KG1 (cell line): ENCODE measurements at places on chromosomes 7 and 10.

- no peak for DNase-seq
These were observed 32.8 kb downstream of the SLC35G1 start for GRCh38 chr10:93926613-93927012.

GRCh38 chr7:152489044-152489443 lies 53.2 kb upstream of the KMT2C start:
- no peak for DNase-seq

GRCh38 chr7:78516450-78516849 lies 717.9 kb downstream of the PHTF2 start:
- DNase-seq = no peak

DNA sequence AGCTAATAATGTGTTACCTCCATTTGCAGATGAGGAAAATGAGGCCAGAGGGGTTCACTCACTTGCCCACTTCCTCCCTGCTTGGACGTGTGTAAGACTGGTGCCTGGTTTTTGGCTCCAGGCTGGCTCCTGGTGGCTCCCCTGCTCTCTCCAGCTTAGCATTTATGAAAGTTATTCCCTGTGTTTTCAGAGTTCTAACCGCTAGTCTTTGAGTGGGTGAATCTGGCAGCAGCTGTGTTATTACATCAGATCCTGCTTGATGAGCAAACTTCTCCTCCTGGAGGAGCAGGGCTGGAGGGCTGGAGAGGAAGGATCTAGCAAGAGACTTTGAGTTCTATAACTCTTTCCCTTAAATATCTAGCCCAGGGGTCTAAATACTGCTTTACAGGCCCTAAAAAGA lies 80.9 kb upstream of the AGBL3 start:
- no peak for DNase-seq

- DNase-seq = no peak
These were observed 155.4 kb upstream of the SVIL start for GRCh38 chr10:29790207-29790606.

DNA sequence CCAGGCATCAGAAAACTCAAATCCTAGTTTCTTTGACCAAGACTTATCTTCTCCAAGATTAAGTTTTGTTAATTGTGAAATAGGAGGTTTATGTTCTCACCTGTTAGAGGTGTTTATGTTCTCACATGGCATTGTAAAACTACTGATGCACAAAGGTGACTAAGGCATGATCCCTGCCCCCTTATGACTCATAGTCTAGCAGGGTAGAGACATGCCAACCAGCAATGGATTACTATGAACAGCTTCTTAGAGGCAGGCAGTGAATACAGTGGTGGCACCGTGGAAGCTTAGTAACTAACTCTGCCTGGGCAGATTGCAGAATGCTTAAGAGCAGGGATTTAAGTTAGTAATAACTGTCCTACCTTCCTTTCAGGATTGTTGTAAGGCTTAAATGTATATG lies 400.9 kb downstream of the SORCS3 start:
- DNase-seq = no peak

GRCh38 chr7:83267141-83267631 lies 104.5 kb upstream of the PCLO start:
- DNase-seq = no peak

DNA sequence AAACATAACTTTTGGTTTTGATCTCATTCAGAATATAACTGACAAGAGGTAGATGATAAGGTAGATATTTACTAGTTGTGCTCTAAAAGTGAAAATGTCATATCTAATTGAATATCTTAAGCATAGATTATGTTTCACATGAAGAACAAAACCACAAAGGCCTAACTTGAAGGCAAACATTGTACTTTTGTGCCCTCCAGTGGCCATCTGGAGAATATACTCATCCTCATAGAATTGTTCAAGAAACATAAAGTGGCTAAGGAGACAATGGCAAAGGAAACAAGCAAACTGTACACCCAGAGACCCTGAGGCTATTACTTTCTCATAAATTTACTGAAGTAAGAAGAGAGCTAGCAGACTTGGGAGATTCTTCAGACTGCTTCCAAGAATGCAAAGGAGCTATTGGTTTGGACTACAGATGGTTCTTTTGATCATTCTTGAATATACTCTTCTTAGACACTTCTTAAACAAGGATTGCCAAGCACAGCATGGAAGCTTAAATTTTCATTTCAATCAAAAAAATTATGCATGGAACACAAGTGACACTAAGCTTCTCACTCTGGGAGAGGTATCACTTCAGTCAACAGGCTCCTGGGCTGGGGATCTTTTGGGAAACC lies 98.2 kb upstream of the DKK1 start:
- peak; percentile 50 for DNase-seq

DNA sequence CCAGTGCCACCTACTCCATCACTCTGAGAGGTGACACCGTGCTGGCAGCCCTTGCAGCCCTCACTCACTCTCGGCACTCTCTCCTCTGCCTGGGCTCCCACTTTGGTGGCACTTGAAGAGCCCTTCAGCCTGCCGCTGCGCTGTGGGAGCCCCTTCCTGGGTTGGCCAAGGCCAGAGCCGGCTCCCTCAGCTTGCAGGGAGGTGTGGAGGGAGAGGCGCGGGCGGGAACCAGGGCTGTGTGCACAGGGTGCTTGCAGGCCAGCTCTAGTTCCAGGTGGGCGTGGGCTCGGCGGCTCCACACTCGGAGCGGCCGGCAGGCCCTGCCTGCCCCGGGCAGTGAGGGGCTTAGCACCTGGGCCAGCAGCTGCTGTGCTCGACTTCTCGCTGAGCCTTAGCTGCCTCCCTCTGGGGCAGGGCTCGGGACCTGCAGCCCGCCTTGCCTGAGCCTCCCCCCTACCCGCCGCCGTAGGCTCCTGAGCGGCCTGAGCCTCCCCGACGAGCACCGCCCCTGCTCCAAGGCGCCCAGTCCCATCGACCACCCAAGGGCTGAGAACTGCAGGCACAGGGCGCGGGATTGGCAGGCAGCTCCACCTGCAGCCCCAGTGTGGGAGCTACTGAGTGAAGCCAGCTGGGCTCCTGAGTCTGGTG lies 48.7 kb upstream of the SLC35G1 start:
- DNase-seq = no peak

GRCh38 chr10:122570920-122571319 lies 10.4 kb downstream of the DMBT1 start:
- DNase-seq = no peak

DNA sequence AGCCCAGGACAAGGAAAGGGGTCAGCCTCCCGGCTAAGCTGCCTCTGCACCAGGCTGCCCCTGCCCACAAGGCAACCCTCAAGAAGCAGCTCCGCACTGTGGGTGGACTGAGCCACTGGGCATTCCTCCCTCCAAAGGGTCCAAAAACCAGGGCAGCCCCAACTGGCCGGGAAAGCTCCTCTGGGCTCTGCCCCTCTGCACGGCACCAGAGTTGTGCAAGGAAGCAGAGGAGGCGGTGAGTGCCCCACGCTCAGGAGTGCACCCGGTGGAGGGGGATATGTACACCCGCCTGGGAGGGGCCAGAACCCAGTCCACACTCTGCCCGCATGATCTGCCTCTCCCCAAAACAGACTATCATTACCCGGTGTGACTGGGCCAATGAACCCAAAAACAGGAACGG lies 43.8 kb downstream of the PTPRN2 start:
- DNase-seq = no peak

- DNase-seq = no peak
These were observed 72.5 kb downstream of the GOLGA7B start for GRCh38 chr10:97922022-97922758.

DNA sequence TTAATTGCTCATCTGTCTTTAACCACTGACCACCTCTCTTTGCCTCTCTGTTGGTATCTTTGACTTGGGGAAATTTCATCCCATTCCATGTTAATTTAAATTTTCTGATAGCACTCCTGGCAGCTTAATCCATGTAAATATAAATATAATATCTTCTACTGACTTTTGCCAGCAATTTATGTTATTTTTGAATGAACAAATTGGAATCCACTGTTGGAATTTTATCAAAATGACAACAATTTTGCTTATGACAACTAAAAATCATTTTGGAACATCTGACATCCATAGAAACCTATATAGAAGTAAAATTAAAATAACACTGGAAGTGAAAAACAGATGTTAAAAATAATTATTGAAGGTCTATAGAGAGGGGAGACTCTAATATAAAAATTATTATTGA lies 176.5 kb upstream of the AKR1E2 start:
- DNase-seq = no peak

- no peak for DNase-seq
These were observed 67.0 kb upstream of the CFAP46 start for GRCh38 chr10:133009218-133009950.

DNA sequence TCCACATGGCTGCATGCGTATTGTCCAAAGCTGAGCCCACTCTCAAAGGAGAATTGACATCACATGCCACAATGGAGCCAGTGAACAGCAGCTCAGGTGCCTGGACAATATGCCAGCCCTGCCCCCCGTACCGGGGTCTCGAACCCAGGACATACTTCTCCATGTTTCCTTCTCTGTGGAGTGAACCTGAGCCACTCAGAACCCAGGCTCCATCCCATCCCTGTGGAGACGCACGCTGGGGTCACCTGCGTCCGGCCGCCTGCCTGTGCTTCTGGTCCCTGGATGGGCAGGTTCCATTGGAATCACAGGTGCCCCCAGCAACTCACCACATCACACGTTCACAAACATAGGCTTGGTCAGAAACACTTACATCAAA lies 229.8 kb downstream of the DNAJB6 start:
- no peak for DNase-seq

GRCh38 chr7:94907026-94907810 lies at the start of gene PPP1R9A:
TSS of gene PPP1R9A (plus strand) at chr7:94907594. CDS start at chr7:94910114, 2,520 bp downstream.
- no peak for DNase-seq

GRCh38 chr10:129792141-129792540 lies 171.9 kb downstream of the EBF3 start:
- DNase-seq = no peak

DNA sequence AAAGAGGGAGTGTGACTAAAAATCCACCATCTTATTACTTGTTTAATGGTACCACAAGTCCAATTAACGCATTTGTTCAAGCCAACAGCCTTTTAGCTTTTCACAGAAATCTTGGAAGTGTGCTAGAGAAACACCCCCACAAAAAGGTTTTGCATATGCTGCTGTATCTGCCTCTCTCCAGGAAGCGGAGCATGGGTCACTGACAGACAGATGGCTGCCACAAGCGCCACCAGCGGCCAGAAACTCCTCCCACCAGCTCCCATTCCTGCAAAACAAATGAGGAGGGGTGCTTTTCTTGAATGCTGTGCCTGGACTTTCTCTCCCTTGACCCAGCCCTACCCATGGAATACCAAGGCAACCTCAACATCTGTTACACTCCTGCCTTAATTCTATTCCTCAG lies 176.3 kb upstream of the LRGUK start:
- no peak for DNase-seq

GRCh38 chr10:10831085-10831484 lies 186.6 kb upstream of the CELF2 start:
- no peak for DNase-seq

- no peak for DNase-seq
These were observed 71.7 kb downstream of the MAP3K8 start for GRCh38 chr10:30505543-30506298.

DNA sequence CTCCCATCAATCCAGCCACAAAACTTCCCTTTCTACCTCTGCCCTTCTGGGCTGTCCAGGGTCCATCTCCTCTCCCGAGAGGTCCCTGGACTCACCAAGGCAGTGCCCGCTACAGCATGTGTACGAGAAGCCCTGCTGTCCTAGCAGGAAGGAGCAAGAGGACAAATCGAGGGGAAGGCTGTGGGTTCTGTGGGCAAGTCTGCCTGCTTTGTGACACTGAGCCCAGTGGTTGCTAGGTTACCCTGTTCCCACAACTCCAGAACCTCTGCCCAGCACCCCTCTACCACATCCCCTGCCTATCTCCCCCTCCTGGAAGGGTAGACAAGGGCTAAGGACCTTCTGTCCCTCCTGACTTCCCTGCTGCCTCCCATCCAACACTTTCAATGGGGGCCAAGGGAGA lies at the start of gene TBATA:
Gene TBATA, minus strand, starts transcription at position 188 of the 400 bp plus-strand sequence. CDS start 1,998 bp downstream, outside the sequence.
- no peak for DNase-seq

GRCh38 chr10:110317866-110318850 lies 13.4 kb upstream of the SMNDC1 start:
- no peak for DNase-seq

- DNase-seq = no peak
These were observed 366.9 kb downstream of the PHTF2 start for GRCh38 chr7:78165454-78165853.

GRCh38 chr7:82443036-82443546 lies 486 bp downstream of the CACNA2D1 start:
- DNase-seq = no peak

GRCh38 chr7:141497391-141497790 lies 53.8 kb upstream of the AGK start:
- DNase-seq = no peak

GRCh38 chr7:25877802-25878789 lies 273.9 kb upstream of the NFE2L3 start:
- DNase-seq = no peak

DNA sequence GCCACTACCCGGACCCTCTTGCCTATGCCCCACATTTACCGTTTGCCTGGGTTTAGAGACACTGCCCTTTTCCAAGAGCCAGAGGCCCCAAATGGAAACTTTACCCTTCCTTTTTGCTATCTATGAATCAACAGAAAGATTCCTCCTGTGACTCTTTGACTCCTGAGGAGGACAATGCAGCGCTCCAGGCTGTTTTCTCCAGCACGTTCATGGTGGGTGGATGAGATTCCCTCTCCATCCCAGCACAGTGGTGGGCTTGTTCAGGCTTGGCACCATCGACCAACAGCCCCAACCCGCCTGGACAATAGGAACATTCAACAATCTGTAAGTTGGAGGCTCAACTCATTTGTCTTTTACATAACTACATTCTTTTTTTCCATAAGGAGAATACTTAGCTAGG lies 55.9 kb downstream of the DLD start:
- no peak for DNase-seq

DNA sequence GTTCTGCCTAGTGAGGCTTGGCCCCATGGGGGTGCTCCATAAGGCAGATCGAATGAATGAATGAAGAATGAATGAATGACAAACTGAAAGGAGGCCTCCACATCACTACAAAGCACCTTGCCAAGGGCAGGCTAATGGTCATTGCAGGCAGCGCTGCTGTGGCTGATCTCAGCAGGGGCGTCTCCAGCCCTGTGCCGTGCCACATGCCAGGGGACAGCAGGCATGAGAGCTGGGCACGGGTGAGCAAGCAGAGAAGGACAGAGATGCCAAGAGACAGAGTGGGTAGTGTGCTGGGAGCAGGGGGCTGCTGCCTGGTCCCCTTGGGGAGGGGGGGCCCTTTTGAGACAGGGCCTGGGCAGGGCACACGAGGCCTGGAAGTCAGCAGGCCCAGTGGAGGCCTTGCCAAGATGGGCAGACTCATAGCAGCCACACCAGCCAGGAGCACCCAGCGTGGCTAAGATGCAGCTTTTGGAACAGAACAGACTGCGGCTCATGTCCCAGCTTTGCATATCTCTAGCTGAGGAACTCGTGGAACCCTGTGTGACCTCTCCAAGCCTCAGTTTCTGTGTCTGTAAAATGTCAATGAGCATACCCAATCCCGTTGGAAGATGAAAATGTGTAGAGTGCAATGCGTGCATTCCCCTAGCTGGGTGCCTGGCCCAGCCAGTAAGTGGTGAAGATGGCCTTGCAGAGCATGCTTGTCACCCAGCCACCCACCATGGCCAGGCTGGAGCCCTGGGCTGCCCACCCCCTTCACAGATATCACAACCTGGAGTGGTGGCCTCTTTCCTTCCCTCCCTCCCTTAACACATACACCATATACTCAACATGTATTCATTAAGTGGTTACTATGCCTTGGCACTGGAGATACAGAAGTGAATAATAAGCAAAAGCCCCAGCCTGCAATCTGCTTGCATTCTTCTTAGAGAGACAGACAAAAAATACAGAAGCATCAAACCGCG lies 61.1 kb upstream of the LRRC18 start:
- no peak for DNase-seq
